ENCODE measurements at places on chromosomes 12 and 14. TPM values are rescaled to one million over a fixed set of nuclear protein-coding genes. Genes with fewer than 3 reads are reported as not detected.

- peak; percentile 46 for DNase-seq
These were observed 150.3 kb upstream of the ARHGAP5 start for GRCh38 chr14:31926652-31927347.

GRCh38 chr12:19548834-19549233 is 109.5 kb downstream of the AEBP2 start:
- DNase-seq, result peak; percentile 52

DNA sequence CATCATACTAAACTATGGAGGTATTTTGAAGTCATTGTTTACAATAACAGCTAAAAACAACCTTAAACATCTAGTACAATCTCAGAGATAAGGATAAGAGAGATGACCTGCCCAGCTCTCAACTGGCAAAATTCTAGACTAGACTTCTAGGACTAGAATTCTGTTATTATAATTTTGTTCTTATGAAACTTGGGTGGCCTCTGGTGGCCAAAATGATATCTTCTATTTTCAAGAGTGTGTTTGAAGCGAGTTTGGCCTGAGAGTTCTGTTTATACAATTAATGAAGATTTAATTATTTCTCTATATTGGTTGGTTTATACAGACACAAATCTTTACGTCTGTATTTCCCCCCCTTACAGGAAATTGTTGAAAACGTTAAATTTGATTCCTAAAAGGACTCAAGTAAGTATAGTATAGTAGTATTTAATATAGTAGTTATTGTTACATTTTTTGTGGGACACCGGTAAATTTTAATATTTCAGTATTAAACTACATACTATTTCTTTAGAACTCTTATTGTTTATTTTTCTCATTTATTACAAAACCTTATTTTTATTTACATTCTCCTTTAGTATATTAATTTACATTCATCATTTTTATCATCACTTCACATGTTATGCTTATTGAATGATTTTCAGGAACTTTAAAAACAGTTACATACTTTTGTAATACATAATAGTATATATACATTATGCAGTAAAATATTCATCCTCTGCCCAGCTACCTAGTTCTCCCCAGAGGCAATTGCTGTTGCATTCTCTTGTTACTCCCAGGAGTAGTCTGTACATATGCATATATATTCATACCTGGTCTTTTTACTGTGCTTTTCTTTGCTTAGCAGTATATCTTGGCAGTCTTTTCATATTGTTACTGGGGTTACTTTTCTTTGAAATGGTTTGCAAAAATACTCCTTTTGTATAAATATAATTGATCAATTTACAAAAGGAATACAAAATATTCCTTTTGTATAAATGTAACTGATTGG is 6.6 kb downstream of the PPHLN1 start:
- peak; percentile 75 for DNase-seq

DNA sequence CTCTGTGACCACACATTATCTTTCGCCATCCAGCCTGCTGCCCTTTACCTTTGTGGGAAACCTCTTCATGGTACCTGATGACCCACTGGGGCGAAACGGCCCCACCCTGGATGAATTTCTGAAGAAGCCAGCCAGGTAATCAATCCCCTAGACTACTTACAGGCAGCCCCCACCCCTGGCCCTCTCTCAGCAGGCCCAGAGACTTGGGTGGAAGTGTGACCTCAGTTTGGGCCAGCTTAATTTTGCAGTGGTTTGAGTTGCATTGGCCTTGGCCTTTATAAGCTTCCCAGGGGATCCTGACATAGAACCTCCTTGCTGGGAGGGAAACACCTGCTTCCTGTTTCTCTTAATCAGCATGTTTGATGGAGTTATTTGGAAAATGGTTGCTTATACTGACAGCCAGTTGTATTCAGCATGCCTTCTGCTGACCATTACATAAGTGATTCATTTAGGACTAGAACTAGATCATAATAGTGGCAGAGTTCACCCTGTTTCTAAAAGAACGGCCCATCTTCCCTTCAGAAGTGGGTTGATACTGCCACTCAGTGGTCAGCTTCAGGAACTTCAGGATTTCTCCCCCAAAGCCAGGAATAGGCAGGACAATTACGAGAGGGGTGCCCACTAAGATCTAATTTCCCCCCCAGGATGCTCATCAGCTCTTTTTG is 6.1 kb downstream of the SDR39U1 start:
- DNase-seq, result no peak

GRCh38 chr14:57754527-57754926 is 111.4 kb downstream of the SLC35F4 start:
- no peak for DNase-seq

ACTR10 gene
- total RNA-seq, result 7.5 TPM

Measured in stomach (tissue), 19 donors.